D341Med (cell line): ENCODE measurements at places on chromosomes 13 and 19.

GRCh38 chr19:51726049-51726448 lies 2.3 kb upstream of the HAS1 start:
- DNase-seq = no peak

DNA sequence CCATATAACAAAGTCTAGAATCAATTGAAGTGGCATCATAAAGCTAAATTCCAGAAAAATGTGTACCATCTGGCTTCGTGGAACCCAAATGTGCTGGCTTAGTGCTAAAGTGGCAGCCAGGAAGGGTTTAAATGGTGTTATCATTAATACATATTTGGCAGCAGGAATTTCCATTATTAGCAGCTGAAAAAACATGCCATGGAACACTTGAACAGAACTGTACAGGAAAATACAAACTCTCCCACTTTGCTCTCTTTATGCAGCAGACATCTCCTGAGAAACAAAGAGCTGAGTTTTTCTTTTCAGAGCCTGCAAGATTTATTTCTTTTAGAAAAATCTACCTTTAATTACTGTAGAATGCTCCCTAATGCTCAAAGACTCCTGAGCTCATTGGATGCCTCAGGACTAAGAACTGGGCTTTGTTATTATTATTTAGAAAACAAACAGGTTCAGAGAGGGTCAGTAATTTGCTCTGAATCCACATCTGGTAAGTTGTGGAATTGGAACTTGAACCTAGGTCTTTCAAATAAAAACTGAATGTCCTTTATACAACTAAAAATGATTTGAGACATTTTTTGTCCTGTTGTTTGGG lies 179.0 kb downstream of the LACC1 start:
- DNase-seq = no peak

DNA sequence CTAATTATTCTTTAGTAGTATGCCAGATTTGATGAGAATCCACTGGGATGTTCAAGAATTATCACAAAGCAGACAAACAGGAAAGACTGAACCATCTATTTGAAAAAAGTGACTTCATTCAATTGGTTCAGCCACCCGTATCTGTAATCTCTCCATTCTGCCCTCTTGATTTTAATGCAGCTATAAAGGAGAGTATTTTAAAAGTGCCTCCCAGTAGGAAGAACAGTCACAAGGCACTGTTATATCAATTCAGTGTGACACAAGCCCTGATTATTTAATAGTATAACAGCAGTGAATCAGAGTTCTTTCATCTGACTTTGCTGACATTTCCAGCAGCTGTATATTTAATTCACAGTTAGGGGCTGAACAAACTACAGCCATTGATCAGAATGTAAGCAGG lies 77.3 kb upstream of the SLAIN1 start:
- DNase-seq = no peak

DNA sequence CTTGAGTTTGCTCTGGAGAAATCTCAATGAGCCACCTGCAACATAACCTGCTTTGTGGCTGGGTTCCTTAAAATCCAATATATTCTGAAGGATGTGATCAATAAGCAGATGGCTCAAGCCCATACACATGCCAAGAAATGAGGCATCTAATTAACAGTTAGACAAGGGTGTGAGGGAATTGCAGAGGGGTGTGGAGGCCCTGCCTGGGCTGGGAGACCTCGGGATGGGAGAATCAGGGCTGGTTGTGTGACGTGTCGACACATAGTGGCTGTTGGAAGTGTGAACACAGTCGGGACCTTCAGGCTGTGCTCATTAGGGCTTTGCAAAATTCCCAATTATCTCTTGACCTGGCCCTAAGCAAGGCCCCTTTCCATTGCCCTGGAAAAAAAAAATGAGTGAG lies 362.0 kb upstream of the TMTC4 start:
- no peak for DNase-seq

- peak; percentile 79 for DNase-seq
Measured at GRCh38 chr19:58229255-58229639, 533 bp downstream of the ZNF544 start.

GRCh38 chr19:48490981-48491792 lies 20.4 kb downstream of the LMTK3 start:
- peak; percentile 81 for DNase-seq

- DNase-seq = no peak
Measured at GRCh38 chr19:23916991-23917390, 2.3 kb downstream of the ZNF726 start.

DNA sequence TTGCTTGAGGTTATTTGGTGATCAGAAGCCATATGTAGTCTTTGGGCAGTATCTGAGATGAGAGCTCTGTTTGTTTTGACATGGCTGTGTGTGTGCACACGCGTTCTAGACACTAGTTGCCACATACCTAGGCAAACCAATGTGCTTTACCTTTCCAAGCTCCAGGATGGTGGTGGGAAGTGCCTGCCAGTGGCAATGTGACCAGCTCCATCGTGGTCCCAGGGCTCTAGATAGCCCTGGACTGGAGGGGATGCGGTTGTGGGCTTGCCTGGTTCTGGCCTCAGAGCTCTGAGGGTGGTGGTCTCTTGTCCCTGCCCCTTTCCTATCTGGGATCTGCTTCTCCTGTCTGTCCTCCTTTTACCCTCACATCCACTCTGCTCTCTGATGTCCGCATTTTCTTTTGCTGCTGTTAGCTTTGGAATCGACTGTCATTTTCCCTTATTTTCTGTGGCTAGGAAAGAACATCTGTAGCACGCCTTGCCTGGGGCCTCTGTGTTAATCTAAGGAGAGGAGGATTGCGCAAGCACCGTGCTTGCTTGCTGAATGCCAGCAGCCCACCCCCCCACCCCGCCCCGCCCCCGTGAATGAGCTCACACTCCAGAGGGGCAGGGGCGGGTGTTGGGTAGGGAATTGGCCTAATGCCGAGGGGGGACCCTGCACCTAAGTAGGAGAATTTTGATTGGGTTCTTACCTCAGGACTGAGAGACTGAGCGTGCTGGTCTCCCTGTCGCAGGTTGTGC lies 89.5 kb downstream of the ARHGEF7 start:
- no peak for DNase-seq

- no peak for DNase-seq
Measured at GRCh38 chr19:7417671-7418324, 69.1 kb downstream of the ARHGEF18 start.

DNA sequence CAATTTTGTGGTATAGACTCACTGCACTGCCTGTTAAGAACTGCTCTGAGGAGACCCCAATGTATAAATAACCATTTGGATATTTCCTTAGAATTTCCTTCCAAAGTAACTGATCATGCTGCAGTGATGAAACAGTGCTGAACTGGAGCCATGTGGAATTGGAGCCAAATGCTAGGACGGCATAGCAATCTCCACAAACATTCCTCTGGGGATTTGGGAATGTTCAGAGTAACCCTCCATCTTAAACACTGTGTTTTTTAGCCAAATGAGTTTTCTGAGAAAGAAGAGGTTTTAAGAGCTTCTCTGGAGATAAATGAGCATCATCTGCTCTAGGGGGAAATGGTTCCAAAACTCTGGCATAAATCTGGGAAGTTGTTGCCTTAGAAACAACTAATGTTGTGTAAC lies 98.2 kb downstream of the OLFM4 start:
- DNase-seq = no peak

- DNase-seq = no peak
Measured at GRCh38 chr19:11324748-11325389, 14.6 kb downstream of the RAB3D start.

- DNase-seq = no peak
Measured at GRCh38 chr19:19774354-19775033, 41.6 kb upstream of the ZNF14 start.

GRCh38 chr13:106529415-106530170 lies 5.9 kb downstream of the EFNB2 start:
- no peak for DNase-seq

- DNase-seq = no peak
Measured at GRCh38 chr19:54616821-54617560, 13.3 kb upstream of the LILRB1 start.

DNA sequence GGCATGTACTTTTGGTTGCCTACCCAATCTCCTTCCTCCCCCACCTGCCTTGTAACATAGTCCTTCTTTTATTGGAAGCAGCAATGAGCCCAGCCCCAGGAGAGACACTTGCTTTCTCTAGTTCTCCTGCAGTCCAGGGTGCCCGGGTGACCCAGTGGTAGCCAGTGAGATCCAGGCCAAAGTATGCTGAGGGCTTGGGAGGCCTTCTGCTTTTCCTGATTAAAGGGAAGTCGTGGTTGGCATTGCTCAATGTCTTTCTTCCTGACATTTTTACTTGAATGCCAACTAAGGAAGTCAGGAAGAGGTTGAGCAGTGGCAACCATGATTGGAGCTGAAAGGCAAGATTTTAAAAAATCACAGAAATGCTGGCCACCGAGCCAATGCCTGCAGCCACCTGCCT lies 25.7 kb downstream of the CNMD start:
- no peak for DNase-seq

DNA sequence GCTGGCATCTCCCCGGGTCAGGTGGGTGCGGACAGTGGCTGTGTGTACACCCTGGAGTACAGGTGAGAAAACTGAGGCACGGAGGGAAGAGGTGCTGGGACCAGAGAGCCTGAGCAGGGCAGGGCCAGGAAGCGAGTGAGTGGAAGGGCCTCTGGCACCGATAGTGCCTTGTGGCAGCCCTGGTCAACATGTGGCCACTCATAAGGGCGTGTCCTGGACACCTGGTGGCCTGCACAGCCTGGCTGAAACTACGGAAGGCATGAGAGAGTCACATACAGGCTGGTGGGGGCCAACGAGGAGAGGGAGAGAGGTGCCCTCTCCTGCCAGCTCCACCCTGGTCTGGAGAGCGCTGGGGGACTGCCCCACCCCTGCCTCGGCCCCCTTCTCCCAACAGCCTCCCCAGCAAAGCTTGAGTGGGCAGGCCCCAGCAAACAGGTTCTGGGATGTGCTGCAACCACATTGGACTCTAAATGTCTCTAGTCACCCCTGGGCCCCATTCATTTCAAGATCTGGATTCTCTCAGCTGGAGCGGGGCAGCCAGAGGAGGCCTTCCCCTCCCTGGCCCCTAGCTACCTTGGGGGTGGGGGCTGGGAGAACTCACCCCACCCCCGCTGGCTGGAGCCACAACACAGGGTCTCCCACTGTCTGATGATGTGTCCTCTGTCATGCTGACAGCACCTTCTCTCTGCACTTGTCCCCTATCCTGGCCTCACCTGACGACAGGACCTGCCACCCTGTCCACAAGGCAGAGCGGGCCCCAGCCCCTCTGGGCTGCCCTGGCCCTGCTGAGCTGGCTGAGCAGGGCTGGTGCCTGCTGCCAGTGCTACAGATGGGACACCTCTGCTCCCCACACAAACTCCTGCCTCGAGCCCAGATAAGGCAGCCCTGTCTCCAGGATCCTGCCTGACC lies 5.8 kb downstream of the CBARP start:
- DNase-seq = no peak

DNA sequence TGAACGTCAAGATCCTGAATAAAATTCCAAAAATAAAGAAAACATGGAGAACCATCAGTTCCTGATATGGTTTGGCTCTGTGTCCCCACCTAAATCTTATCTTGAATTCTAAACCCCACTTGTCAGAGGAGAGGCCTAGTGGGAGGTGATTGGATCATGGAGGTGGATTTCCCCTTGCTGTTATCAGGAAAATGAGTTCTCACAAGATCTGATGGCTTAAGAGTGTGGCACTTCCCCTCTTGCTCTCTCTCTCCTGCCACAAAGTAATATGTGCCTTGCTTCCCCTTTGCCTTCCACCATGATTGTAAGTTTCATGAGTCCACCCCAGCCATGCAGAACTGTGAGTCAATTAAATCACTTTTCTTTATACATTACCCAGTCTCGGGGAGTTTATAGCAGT lies 827.4 kb downstream of the GPC5 start:
- DNase-seq = no peak

- DNase-seq = no peak
Measured at GRCh38 chr19:51219307-51219706, 5.6 kb upstream of the CD33 start.

GRCh38 chr13:100673713-100674571 lies 653 bp downstream of the TMTC4 start:
- peak; percentile 80 for DNase-seq

DNA sequence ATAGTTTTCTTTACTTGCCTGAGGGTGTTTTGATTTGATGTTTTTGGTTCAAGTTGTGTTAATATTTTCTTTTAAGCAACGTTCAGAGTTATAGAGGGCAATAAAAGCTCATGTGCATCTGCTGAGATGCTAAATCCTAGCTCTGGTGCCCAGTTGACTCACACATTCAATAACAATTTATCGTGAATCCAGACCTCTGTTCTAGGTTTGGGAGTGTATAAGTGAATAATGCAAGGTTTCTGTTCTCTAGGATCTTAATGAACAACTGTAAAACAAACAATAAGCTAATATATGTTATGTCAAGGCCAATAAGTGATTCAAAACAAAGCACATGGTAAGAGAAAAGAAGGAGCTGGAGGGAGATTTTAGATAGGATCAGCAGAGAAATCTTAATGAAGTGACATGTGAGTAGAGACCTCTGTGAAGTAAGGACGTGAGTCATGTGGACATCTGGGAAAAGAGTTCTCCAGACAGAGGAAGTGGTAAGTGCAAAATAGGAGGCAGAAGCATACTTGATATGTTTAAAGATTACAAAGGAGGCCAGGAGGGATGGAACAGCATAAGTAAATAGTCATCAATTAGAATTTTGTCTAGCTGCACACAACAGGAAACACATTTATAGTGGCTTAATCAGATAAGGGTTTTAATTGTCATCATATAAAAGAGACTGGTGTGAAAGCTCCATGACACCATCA lies 278.5 kb upstream of the HTR2A start:
- no peak for DNase-seq

DNA sequence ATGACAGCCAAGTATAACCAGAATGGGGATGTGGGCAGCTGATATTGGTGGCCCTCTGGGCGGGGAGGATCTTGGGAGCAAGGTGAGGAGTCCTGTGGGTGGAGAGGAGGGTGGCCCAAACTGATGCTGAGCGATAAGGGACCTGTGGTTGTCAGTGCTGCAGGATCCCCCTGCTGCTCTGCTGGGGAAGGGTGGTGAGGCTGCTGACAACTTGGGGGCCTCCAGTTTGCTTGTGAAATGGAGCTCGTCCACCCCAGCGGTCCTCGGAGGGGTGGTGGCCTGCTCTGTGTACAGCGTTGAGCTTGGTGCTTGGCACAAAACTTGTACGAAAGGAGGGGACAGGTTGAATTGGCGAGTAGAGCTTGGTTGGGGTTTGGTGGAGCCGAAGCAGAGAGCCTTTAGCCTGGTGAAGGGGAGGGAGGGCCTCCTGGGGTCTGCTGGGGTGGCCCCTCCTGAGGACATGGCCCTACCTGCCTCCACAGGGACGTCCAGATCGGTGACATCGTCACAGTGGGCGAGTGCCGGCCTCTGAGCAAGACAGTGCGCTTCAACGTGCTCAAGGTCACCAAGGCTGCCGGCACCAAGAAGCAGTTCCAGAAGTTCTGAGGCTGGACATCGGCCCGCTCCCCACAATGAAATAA lies 2.9 kb downstream of the RPS11 start:
- no peak for DNase-seq
